ENCODE measurements at places on chromosomes 16 and 17. TPM values are rescaled to one million over a fixed set of nuclear protein-coding genes. Genes with fewer than 3 reads are reported as not detected.

RPL23 gene
- 1,233 TPM for total RNA-seq

KIF18B gene
- 3.9 TPM for total RNA-seq

SLFN14 gene
- not detected for total RNA-seq

CD300LB gene
- total RNA-seq: not detected

RNU2-1 gene
- total RNA-seq: not detected

PPM1E gene
- 0.13 TPM for total RNA-seq

AATK gene
- 132 TPM for total RNA-seq

SMPD3 gene
- 353 TPM for total RNA-seq

ODAD4 gene
- 2.1 TPM for total RNA-seq

KRTAP1-1 gene
- total RNA-seq: not detected

TBC1D3G gene
- not detected for total RNA-seq

SHCBP1 gene
- total RNA-seq: 23.9 TPM

CDRT15 gene
- total RNA-seq: not detected

DNA sequence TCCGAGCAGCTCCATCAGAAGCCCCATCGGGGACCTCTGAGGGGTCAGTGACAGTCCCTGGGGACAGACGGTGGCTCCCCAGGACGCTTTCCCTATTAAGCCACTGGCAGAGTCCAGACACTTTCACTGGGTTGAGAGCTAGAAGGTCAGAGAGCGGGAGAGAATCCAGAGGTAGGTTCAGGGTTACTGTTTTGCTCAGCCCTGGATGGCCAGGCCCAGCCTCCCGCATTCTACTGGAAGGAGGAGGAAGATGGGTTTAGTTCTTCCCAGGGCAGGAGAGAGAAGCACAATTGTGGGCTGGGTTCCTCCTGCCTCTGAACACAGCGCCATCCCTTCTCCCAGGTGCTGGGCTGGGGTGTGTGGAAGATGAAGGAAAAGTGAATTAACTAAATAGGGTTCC lies 452.8 kb downstream of the SLC39A11 start:
- no peak for DNase-seq

DNA sequence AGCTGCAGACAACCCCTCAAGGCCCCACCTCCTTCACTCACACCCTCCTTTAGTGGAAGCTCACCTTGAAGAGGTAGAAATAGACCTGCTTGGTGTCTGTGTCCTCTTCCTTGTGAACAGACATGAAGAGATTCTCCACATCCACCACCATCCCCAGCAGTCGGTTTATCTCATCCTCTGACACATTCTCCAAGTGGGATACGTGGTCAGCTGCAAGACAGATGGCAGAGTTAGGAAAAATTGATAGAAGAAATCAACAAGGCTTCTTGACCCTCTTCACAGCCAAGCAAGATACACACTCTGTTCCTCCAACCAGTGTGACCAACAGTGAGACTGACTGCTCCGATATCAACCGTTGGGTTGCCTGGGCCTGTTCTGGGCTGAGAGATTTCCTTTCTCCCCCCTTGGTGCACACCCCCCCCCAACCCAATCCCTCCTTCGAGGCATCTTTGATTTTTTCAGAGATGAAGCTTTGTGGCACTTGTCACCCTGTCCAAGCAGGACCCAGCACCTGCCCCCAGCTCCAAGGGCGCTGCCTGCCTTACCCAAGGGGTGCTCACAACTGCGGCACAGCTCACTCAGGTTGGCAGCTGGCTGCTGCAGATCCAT lies 902 bp downstream of the KAT2A start:
- no peak for DNase-seq

DNA sequence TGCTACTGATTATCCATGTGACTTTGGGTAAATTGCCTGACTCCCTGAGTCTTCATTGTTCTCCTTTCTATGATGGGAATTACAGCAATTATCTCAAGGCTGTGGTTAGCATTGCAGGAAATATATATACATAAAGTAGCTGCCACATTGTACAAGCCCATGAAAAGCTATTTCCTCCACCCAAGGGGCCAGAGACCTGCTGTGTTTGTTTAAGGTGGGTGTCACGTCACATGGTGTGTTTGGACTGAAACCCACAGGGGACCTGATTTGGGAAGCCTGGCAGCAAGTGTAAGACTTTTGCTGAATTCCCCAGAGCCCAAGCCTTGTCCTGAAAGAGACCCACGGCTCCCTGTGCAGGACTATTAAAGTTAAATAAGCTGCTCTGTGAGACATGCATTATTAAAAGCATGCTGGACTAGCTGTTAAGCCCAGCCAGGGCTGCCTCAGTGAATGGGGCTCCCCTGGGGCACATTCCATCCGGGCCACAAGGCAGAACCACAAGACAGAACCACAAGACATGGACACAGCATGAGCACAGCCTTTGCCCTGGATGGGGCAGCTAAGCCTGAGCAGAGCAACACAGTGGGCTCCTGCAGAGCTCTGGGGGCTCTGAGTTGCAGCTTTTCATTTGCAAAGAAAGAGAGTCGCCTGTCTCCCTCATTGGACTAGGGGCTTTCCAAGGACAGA lies 148.9 kb downstream of the SPACA3 start:
- no peak for DNase-seq

DNA sequence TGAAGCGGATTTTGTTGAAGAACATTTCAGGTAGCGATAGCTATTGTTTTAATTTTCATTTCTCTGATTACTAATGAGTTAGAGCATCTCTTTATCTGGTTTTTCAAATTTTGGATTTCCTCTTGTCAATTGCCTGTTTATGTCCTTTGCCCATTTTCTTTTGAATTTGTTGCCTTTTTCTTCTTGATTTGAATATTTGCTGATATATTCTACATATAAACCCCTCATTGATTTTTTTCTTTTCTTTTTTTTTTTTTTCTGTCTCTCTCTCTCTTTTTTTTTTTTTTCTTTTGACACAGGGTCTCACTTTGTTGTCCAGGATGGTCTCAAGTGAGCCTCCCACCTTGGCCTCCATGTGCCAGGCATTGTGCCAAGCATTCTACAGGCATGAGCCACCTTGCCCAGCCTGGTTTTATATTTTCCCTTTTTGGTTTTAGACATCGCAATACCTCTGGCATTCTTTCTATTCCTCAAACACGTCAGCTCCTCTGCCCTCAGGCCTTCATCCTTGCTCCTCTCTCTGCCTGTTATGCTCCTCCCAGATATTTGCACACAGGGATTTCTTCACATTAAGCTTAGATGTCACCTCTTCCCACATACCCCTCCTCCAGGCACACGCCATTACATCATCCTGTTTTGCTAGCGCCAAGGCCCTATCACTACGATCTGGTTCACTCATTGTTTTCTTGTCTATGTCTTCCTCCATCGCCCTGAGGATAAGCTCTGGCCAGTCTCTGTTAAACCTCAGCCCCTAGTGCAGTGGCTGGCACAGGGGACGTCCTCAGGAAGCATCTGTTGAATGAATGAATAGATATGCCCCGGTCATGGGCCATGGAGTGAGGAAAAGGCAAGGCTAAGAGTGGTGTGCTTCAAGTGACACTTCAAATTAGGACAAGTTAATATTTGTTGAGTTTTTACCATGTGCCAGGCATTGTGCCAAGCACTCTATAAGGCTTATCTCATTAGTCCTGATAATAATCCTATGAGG lies 8.6 kb downstream of the SARM1 start:
- DNase-seq: peak; percentile 2

GRCh38 chr16:85522842-85523601 lies 90.1 kb upstream of the GSE1 start:
- DNase-seq: no peak

DNA sequence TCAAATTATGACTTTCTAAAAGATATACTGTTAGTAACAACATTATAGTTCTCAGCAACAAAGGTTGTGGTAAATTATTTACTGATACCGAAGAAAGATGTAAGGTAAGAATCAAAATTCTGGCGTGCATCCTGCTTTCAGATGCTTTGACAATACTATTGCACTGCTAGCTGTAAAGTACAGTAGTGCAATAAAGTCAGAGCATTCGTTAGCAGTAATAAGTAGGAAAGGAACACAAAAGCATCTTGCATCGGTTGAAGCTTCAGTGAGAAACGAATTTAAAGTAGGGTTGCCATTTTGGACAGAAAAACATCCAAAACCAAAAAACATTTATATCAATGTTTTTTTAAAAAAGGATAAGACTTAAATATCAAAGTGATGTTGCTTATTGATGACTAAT lies 4.0 kb downstream of the SKA2 start:
- DNase-seq: no peak

- DNase-seq: no peak
Measured at GRCh38 chr17:66892246-66892645, 57.3 kb downstream of the CACNG5 start.

DNA sequence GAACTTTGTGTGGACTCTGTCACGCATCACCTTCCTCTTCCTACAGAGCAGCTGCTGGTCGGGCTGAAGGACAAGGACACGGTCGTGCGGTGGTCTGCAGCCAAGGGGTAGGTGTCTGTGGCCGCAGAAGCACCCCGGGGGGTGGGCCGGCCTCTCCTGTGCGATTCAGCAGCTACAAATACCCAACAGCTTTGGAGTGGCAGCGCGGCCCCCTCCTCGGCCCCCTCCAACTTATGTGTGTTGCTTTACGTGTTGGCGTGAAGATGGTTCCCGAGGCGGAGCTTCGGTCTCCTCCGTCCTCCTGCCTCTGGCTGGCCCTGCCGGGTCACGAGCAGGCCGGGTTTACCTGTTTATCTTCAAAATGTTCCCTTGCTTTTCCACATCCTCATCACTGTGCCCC lies 32.3 kb downstream of the ZNF750 start:
- DNase-seq: no peak

GRCh38 chr17:51351890-51352289 lies 91.5 kb downstream of the UTP18 start:
- DNase-seq: no peak

- DNase-seq: no peak
Measured at GRCh38 chr17:11999696-12000095, 2.4 kb upstream of the ZNF18 start.

DNA sequence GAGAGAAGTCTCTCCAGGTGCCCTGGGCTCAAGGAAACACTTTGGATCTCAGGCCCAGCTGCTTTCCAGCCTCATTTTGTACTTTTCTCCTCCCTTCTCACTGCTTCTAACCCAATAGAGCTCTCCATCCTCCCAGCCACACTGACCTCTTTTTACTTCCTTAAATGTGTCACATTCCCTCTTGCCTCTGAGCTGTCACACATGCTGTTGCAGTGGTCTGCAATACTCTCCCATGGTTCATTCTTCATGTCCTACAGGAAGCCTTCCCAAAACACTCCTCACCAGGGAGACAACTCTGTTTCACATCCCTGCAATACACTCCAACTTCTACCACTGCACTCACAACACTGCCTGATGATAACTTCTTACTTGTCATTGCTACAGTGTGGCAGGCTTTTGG lies 242.1 kb upstream of the DYNLRB2 start:
- DNase-seq: no peak

GRCh38 chr17:76131051-76131691 lies 9.9 kb downstream of the FOXJ1 start:
- no peak for DNase-seq

- no peak for DNase-seq
Measured at GRCh38 chr16:1014771-1015495, 33.4 kb downstream of the SOX8 start.

- DNase-seq: no peak
Measured at GRCh38 chr16:89375021-89375420, 115.3 kb downstream of the ANKRD11 start.

DNA sequence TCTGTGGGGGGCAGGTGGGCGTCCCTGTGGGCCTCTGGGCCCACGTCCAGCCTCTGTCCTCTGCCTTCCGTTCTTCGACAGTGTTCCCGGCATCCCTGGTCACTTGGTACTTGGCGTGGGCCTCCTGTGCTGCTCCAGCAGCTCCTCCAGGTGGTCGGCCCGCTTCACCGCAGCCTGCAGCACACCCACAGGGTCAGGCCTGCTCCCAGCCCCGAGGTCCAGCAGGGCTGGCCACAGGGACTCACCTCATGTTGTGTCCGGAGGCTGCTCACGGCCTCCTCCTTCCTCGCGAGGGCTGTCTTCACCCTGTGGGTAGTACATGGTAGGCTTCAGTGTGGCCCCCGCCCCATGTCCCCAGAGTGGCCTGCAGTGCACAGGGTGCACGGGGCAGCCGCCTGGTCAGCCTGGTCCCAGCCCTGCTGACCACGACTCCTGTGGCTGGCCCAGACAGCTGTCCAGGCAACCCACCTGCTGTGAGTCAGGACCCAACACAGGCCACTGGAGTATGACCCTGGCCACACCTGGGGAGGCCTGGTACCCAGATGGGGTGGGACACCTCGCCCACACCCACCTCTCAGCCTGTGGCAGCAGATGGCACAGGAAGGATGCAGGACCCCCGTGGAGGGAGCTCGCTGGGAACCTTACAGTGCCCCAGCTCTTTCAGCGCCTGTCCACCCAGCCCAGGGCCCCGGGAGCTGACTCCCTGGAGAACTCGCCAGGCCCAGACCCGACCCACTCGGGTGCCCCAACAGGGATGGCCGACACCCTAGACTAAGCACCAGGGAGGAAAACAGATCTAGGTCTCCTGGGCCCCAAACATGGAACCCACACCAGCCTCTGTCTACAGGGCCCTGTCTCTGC lies 23.9 kb upstream of the AATK start:
- no peak for DNase-seq

DNA sequence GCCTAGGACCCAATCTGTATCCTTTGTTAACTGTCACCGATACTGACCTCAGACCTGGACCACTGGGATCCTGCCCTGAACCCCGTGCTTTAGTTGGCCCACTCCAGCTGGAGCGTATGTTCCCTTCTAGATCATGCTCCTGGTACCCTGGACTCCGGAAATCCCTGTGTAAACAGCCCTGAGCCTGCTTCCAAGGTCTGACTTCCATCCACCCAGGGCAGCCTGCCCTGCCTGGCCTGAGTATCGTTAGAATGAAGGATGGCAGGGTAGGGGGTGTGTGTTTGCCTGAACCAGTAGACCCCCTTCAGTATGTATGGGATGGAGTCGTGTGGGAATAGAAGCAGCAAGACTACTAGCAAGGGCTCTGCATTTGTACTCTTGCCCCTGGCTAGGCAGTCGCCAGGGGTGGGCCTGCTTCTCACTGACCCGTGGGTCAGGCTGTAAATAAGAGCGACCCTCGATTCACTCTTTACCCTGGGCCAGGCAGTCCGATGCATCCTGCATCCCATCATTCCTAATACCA lies 691 bp upstream of the TMEM98 start:
- no peak for DNase-seq

DNA sequence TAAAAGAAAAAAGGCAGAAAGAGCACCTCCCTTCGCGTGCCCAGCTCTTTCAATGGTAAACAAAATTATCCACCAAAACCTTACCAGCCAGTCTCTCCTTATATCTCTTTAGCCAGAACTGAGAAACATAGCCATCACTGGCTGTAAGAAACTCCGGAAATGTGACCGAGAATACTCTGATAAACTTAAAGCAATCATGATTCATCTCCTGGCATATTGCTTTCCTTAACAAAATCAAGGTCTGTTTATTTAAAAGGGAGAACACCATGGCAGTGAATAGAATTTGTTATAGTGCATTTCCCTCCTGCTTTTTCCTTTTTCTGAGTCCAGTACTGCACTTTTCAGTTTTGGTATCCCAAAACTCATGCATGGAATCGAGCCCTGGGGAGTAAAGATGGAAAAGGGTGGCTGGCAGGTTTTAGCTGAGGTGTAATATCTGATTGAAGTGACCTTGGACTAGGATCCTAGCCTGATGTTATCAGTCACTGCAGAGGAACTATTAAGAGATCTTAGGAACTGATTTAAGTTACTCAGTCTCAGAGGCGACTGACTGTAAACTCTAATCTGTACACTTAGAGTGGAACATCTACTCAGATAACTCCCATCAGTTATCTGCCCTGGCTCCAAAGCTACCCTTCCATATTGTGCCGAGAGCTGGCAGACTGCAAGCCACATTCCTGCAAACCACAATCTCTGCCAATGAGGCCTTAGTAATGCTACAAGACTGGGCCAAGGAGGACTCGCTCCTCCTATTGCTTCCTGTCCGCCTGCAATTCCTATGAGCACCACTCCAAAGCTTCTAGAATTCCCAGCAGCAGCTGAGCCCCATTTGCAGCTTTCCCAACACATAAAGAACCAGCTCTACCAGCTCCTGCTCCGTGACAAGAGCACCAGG lies 7.4 kb upstream of the COX10 start:
- DNase-seq: no peak
